SJSA1 (cell line): ENCODE measurements at places on chromosomes 2 and 18.
A peak's percentile ranks its signal among the peaks of the same experiment; 100 is the strongest.

DNA sequence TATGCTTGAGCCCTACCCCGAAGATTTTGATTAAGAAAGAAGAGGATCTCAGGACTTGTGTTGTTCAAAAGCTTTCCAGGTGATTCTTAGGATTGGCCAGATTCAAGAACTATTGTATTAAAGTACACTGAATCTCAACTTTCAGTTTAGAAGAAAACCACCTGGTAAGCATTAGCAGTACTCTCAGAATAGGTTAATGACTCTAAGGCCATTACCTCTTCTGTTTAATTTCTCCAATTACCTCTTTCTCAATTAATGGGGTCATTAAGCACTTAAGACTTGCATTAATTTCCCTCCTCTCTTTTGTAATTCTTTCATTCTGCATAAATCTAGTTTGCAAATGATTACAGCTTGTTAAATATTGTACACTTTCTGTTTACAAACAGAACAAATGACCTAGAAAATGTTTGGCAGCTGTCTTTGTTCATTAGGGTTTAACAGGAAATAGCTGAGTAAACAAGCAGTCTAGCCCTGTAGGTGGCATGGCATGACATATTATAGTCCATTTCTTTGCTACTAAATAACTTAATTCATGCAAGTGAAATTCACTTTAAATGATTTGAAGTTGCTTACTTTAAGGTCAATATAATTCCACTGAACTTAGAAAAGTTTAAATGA lies 20.4 kb upstream of the TDRD15 start:
- no peak for DNase-seq

- DNase-seq: no peak
Observed at GRCh38 chr2:124559236-124559635, 534.1 kb downstream of the CNTNAP5 start.

DNA sequence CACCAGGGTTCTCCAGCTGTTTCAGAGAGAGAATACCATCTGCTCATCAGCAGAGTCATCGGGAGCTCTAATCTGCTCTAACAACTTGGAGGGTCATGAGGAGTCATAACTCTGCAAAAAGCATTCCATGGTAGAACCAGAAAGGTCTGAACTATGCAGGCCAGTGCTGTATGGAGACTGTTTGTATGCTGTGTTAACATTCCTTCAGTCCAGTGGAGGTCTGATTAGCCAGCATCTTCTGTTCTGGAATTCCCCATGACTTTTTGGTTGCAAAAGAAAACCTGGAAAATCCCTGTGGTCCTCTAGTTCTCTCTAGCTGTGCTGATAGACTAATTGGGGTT lies 9.4 kb upstream of the ITGB6 start:
- DNase-seq: peak; percentile 89

DNA sequence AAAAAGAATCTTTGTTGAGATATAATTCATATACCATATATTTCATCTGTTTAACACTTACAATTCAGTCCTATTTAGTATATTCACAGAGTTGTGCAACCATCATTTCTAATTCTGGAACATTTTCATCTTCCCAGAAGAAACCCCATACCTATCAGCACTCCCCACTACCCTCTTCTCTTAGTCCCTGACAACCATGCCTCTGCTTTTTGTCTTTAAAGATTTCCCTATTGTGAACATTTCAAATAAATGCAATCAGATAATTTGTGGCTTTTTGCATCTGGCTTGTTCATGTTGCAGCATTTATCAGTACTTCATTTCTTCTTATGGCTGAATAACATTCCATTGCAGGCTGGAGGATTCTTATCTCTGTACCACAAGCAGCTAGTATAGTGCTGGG lies 305.9 kb upstream of the MEX3C start:
- no peak for DNase-seq

GRCh38 chr2:16101196-16101595 lies 160.8 kb downstream of the MYCN start:
- no peak for DNase-seq

DNA sequence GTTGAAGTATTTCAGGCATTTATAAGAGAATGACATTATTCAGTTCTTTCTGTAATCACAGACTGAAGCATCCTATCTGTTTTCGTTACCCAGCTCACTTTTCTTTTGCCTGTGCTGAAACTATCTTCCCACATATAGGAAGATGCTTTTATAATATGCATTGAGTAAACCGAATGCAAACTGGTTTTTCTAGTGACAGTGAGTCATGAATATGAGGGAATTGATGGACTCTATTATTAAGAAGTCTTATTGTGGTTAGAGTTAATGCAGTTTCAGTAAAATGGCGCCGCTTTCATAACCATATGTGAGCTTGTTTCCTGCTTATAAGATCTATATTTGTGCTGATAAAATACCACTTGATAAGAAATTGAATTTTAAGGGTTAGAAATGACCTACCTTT lies 59.2 kb downstream of the ACVR2A start:
- DNase-seq: no peak

DNA sequence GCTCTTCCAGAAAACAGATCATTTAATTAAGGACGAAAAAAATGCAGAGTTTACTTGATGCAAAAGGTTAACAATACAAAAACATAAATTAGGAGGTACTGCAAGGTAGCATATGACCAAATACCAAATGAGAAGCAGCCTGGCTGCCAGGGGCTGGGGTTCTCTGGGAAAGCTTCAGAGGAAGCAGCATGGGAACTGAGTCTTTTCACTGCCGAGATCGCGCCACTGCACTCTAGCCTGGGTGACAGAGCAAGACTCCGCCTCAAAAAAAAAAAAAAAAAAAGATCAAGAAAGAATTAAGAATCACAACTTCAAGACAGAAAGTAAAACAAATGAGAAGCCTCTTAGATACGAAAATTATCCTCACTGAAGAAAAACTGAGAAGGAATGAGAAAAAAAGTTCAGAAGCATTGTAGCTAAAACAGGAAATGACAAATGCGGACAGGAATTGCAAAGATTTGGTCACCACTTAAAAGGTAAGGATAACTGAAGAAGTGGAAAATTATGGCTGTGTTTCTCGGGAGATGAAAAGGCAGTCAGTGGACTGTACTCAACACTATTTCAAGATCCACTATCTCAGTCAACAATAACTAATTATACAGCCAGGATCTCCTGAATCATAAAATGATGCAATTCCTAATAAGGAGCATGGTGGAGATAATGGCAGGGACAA lies 4.3 kb downstream of the SEPTIN10 start:
- DNase-seq: peak; percentile 61

- DNase-seq: peak; percentile 52
Observed at GRCh38 chr2:70143314-70144150, 47.3 kb downstream of the C2orf42 start.

DNA sequence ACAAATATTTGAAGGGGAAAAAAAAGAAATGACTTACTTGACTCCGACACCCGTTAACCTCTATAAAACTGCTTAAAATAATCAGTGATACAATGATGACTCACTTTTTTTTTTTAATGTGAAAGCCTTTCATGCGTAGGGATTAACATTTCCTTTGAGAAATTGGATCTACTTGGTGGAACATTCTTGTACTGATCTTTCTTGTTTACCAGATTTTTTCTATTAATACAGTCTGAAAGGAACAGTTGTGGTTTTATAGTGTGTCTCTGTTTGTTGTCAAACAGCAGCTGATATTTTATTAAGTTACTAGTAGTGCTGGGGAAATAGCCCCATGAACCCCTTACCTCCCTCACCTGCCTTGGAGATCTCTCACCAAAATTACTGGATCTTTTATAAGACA lies 40.2 kb upstream of the NEB start:
- DNase-seq: peak; percentile 31

DNA sequence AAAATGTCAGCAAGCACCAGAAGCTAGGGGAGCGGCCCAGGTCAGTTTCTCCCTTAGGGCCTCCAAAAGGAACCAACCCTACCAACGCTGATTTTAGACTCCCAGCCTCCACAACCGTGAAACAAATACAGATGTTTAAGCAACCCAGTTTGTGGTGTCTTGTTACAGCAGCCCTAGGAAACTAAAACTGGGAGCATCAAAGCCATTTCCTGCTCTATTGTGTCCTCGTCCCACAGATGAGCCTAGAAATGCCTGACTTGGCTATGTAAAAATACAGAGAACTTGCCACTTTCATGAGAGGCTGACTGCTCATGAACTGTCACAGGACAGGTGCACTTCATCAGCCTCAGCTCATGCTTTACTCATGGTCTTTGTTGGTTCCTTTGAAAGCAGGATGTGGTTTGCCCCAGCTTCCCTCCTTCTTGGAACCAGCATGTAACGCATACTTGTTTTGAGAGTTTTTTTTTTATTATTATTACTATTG lies 97.6 kb upstream of the SLC39A10 start:
- no peak for DNase-seq

DNA sequence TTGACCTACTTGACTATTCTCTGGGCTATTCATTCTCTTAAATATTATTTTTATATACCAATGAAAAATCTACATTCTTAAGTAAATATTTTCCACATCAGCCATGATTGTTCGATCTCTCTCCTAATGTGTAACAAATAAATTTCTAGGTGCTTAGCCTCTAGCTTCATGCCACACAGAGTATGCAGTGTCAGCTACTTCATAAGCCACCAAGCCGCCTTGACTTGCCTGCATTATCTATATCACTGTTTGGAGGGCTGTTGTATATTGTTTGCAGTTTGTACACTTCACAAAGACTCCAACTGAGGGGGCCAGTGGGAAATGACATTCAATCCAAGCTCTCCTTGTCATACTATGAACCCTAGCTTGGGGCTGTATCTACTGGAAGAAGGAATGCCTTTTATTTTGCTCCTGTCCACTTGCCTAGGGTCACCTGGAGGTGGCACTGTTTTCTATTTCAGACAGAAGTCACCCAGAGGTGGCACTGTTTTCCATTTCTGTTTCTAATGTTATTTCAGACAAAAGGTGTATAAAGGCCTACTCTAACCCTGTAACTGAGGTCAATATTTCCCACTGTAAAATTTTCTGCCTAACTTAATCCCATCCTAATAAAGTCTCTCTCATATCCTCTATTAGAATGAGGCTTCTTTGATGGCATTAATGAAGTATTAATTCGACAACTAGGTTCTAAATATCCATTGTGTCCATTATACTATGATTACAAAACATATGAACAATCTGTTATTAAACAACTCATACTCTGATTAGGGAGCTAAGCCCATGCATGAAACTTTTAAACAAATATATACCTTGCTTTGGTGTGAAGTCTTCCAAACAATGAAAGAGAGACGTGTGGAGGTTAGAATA lies 36.4 kb downstream of the COL5A2 start:
- DNase-seq: peak; percentile 45

DNA sequence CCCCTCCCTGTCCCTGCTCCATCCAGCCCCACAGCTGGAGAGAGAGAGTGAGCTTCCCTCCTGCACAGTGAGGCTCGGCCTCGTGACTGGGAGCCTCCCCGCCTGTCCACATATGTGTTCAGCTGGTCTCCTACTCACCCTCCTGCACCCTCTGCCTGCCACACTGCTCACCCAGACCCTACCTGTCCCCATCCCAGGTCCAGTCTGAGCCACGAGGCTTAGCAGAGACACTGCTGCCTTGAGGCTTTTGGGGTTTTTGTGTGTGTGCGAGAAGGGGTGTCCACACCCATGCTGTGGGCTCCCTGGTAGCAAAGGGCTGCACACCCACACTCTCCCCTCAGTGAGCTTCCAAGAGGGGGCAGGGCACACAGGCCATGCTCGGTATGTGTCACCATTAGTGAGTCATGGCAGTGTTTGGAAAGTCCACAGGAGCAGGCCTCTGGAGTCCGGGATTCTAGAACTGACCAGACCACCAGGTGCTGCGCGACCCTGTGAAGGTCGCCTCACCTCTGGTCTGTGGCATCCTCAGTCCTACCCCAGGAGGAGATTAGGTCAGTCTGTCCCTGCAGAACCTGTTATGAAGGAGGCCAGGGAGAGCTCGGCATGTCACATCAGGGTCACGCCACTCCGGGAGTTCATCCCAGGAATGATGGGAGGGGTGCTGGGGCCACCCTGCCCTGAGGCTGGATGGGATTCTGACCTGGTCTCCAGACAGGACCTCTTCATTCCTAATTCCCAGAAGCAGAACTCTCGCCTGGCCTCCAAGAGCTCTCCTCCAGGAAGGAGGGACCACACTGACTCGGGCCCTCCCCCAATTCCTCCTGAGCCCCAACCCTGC lies 39.9 kb upstream of the SMAD7 start:
- peak; percentile 84 for DNase-seq

DNA sequence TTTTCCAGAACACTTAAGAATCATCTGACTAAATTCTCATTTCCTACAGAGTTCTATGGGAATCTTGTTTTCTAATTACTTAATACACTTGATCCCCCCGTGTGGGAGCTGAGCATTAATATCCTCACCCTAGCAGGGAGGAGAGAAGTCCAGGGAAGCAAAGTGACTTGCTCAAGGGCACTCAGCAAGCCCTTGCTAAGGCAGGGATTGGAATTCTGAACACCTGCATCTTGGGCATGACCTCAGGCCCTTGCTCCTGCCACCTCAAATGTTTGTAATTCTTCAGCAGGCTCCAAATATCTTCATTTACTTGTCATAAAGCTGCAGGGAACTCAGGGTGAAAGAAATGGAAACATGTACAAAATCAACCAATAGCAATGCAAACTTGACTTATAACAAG lies 162.4 kb downstream of the GPD2 start:
- DNase-seq: no peak

- no peak for DNase-seq
Observed at GRCh38 chr2:147639891-147640290, 204.9 kb upstream of the ACVR2A start.

DNA sequence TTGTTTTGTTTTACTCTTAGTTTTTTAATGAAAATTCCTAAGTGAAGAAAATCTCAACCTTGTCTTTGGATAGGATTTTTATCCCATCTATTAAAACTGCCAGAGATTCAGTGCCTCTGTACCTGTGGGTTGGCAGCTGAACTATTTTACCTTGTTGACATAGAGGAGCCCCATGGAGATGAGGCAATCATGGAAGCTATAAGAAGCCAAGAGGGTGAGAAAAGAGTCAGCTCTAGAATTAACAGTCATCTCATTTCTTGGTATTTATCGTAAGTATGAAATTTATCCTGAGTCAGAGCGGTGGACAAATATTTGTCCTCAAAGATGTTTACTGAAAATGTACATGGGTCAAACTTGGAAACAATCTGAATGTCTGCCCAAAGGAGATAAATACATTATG lies 35.8 kb upstream of the PGAP1 start:
- DNase-seq: no peak

DNA sequence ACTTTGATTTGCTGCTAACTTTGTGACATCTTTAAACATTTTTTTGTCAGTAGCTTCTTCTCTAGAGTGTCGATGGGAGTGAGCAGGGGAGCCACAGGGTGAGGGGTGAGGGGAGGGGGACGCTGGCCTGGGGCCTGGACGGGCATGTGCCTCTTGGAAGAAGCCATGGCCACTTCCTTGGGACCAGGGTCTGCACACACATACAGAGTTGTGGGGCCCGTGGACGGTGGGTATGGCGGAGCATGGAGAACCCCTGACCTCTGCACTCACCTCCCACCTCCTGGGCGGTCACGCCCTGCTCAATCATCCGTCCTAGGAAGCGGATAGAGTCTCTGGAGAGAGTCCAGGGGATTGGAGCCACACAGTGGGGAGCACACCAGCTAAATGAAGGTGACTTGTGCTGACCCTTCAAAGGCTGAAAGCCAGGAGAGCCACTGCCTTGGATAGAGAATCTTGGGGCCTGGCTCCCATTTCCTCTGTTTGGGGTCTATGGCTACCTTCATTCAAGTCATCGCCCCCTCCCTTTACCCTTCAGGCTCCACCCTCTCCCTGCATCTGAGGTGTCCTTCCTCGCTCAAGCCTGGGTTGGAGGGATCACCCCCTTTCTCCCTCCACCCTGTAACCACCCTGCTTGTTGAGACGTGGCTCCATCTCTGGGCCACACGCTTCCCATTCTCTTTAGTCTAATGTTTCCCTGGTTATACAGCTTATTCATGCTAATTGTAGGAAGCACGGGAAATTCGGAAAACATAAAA lies 63.9 kb upstream of the HAAO start:
- no peak for DNase-seq

GRCh38 chr2:111057045-111057444 lies 63.7 kb upstream of the BCL2L11 start:
- DNase-seq: no peak

GRCh38 chr18:12401881-12402280 lies 5.8 kb upstream of the PRELID3A start:
- DNase-seq: no peak
